Esophagus squamous epithelium (tissue), 5 donors: ENCODE measurements at places on chromosomes 1 and 21.

DNA sequence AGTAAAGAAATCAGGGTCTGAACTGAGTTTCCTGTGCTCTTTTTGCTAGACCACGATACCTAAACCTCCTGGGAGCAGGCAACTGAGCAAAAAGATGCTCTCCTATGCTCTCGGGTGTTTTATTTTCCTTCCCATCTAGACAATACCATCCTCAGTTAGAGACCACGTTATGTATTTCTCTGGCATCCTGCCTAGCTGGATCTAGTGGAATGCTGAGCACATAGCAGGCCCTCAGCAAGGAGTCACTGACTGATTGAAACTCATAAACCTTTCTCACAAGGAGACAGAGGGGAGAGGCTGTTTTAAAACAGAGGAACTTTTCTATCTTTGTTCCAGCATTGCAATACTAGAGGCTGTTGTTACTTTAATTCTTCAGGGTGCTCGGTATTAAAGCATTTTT, 168.0 kb downstream of the CYYR1 start:
- no peak for DNase-seq

DNA sequence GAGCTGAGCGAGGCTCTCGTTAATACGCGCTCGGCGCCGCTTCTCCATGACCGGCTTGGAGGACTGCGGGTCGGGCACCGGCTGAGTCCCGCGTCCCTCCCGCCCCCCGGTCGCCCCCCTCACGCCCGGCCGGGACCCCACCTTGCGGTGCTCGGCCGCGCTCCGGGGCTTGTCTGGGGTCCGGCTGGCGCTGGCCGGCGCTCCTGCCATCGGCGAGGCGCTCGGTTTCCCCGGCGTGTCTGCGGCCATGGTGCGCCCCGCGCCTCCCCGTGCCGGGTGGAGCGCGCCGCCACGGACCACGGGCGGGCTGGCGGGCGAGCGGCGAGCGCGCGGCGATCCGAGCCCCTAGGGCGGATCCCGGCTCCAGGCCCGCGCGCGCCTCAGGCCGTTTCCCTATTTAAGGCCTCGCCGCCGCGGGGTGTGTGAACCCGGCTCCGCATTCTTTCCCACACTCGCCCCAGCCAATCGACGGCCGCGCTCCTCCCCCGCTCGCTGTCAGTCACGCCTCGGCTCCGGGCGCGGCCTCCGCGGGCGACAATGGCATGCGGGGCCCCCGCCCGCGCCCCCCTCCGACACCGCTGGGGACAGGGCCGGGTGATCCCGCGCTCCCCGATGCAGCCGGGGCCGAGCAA, at the start of gene HES4:
HES4 (minus strand) TSS at position 373 of the 632 bp plus-strand sequence; CDS start at position 249, 124 bp downstream.
- DNase-seq: no peak

DNA sequence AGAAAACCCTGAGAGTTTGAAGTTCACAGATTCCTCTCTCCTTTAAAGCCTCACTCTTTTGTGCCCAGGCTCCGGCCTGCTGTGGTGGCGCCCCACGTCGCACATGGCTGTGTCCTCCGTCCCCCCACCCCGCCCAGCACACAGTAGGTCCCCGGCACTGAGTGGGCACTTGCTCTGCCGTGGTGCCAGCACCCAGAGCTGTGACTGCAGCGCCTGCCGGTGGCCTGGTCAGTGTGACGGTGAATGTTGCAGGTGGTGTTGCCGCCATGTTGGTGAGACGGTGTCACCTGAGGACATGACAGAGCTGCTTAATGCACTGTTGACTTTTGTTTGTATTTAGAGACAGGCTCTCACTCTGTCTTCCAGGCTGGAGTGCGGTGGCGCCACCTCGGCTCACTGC, 3.4 kb downstream of the ATAD3C start:
- no peak for DNase-seq

DNA sequence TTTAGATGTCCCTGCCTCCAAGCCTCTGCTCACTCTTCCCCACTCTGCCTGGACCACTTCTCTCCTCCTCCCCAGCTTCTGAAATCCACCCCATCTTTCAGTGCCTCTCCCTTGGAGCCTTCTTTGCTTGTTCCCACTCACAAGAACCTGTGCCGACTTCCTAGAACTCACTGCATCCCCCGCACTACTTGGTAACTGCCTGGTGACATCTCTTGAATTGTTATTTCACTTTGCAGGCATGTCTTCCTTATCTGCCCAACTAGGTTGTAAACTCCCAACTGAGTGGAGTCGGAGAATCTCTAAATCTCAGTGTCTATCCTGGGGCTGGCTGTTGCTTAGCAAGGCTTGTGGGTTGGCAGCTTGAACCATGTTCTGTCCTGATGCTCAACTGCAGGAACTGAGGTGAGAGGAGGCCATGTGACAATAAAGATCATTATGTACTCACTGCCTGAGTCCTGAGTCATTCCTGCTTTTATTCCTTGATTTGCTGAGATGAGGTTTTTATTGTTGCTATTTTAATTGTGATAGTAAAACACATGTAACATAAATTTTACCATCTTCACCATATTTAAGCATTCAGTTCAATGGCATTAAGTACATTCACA, 3.9 kb downstream of the KPRP start:
- DNase-seq: no peak

DNA sequence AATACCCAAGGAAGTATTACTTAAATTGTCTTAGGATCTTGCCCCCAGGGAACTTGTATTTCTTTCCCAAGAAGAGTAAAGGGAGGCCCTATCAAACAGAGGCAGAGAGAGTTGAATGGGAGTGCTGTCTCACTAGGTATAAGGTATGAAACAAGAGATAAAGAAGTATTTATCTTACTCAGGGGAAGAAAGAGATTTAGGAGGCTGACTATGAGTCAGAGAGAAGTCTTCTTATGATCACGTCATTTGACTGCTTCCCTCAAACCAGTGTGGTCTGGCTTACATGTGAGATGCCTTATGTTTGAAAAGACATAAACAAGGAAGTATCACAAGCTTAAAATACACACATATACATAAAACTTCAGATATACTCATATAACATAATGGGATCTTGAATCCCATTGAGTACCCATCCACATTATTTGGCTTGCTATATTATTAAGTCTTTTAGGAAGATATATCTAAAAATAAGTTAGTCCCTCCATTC, 29.6 kb downstream of the DUSP10 start:
- DNase-seq: no peak

- no peak for DNase-seq
Observed at GRCh38 chr1:94617134-94617805, 75.7 kb upstream of the F3 start.

DNA sequence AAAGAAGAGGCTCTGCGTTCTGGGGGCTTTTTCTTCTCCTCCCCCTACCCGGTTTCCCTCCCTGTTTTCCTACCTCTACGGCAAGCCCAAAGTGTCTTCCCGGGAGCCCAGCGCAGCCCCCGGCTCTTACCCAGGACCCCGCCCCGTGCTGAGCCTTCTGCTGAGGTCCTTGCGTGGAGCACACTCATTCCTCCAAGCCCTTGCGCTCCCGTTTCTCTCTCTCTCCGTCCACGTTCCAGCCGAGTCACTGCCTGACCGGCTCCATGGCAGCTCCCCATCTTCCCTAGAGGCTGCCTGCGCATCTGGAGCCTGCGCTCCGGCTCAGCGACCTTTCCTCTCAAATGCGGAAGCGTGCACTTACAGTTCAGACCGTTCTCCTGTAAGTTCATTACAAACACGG, 24.9 kb upstream of the PDXK start:
- DNase-seq: no peak

DNA sequence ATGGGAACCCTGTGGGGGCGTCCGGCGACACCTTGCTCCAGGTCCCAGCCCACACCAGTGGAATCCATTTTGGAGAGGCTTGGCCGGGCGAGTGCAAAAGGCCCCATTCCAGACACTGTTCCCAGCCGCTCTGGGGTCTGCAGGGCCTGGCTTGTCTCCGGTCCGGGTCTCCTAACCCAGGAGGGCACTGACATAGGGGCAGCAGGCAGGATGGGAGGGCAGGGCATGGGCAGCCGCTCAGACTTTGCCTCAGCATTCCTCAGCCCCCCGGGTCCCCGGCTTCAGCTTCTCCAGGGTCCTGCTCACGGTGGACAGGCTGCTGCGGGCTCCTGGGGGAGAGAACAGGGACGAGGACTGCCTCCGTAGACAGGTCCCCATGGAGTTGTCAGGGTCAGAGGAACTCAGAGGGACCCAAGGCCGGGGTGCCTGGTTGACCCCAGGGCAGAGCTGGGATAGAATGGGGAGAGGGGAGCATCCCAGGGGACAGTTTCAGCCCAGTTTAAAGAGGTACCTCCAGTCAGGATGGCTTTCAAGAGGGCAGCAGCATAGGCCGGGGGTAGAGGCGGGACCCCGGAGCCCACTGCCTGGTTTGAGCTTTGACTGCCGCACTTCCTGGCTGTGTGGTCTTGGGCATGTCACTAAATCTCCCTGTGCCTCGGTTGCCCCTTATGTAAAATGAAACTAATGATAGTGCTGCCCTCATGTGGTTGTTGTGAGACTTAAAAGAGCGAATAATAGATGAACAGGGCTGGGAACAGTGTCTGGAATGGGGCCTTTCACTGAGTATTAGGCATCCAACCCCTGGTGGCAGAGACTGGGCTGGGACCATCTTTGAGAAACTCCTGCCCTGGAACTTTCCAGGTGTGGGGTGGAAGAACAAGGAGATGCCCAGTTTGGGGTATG, 3.7 kb downstream of the KNCN start:
- no peak for DNase-seq

DNA sequence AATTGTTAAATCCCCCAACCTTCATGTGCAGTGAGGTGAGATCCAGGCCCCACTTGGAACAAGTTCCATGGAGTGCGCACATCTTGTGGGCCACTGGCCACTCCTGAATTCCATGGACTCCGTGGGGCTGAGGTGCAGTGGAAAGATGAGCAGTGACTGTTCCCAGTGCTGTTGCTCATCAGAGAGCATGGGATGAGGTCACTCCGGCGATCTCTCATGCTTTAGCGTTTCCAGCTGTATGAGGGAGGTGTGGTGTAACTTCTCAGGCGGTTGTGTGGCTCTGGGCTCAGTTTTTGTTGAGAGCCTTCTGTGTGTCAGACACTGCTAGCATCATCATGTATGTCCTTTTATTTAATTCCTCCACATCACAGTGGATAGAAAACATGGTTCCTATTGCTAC, 96.2 kb downstream of the GALNT2 start:
- no peak for DNase-seq

DNA sequence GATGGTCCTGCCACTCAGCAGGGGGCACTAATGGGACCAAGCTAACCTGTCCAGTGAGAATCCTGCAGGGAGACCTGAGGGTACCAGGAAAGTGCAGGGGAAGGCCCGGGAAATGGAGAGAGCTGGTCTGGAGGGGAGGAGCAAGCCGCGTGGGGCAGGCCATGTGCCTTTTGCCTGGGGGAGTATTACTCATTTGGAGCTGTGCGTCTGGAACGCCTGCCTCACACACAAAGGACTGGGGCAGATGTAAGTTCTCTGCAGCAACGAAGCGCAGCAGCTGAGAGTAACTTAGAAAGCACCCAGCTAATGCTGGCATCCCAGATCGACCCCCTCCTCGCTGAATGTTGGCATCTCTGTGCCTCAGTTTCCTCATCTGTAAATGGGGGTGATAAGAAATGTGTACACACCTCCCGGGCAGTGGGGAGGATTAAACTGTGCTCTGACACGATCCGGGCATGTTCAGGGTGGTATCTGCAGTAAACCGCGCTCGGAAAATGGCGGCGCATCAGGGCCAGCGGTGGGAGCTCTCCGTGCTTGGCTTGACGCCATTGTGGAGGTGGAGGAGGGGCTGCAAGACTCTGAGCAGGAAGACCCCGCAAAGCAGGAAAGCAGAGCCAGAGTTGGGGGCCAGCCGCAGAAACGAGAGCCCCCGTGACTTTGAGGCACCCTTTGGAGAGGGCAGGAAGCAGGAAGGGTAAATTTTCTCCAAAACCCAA, 212.5 kb downstream of the NPHP4 start:
- no peak for DNase-seq

- no peak for DNase-seq
Observed at GRCh38 chr1:53601867-53602775, 136.8 kb downstream of the GLIS1 start.

GRCh38 chr1:157566484-157567300, 14.4 kb upstream of the FCRL5 start:
- no peak for DNase-seq

DNA sequence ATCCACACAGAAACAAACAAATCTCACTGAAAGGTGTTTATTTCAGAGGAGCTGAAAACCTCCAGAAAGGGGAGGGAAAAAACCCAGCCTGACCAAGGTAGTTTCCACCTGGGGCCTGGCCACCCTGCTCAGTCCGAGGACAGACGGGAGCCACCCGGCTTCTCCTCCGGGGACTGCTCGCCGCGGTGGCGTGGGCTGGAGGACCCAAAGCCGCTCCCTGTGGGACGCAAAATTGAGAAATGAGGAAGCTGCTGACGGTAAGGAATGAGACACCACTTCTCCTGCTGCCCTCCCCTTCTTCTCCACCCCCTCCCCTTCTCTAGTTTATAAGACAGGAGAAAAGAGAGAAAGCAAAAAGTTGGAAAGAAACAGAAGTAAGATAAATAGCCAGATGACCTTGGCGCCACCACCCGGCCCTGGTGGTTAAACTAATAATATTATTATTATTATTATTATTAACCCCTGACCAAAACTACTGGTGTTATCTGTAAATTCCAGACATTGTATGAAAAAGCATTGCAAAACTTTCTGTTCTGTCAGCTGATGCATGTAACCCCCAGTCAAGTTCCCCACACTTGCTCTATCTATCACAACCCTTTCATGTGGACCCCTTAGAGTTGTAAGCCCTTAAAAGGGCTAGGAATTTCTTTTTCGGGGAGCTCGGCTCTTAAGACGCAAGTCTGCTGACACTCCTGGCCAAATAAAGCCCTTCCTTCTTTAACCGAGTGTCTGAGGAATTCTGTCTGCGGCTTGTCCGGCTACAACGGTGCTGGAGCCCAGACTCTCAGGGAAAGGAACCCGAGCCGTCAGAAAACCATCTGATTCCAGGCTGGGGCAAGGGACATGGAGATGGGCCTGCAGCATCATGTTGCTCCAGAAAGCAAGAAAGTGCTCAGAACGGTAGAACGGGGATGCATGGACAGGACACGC, 12.5 kb downstream of the ITGB2 start:
- DNase-seq: no peak

- DNase-seq: peak; percentile 25
Observed at GRCh38 chr1:42334240-42335049, 590 bp downstream of the FOXJ3 start.

DNA sequence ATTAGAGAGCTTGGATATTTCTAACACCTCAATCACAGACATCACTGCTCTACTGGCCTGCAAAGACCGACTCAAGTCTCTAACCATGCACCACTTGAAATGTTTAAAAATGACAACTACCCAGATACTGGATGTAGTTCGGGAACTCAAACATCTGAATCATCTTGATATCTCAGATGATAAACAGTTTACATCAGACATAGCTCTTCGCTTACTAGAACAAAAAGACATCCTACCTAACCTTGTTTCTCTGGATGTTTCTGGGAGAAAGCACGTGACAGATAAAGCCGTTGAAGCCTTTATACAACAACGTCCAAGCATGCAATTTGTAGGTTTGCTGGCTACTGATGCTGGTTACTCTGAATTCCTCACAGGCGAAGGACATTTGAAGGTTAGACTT, 45.1 kb downstream of the ZYG11B start:
- DNase-seq: no peak

DNA sequence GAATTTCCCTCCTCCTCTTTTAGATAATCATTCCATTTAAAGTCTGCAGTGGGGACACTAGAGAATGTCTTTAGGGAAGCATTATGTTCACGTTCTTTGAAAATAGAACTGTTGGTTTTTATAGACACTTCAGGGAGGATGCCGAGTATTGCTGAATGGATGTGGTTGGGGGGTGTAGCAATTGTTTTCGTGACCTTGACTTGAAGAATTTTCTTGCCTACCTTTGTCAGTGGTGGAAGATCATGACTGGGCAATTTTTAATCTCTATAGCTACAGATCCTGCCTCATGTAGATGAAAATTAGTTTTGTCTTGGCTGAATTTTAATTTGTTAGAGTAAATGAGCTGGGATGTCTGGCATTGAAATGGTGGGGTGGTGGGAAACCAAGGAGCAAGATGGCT, 3.8 kb downstream of the SMG7 start:
- no peak for DNase-seq
